ENCODE measurements at places on chromosomes 16 and 17.

GRCh38 chr16:58497468-58497867 is 2.5 kb upstream of the NDRG4 start:
- no peak for DNase-seq

- no peak for DNase-seq
Measured at GRCh38 chr16:24382762-24383407, 126.8 kb downstream of the CACNG3 start.

DNA sequence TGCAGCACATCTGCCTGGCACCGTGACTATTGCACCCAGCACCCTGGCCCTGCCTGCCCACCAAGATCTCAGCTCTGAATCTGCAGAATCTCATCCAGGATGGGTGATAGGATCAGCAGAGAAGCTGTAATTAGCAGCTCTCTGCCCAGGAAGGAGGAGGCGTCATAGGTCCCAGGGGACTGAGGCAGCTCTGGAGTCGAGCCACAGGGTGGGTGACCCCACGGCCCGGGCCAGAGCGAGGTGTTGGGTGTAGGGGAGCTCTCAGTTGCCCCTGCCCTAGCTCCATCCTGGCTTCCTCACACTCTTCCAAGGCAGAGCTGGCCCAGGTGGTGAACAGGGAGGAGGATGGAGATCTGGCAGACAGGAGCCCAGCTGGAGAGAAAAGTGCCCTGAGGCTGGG is 18.2 kb upstream of the FAM83G start:
- DNase-seq, result no peak

DNA sequence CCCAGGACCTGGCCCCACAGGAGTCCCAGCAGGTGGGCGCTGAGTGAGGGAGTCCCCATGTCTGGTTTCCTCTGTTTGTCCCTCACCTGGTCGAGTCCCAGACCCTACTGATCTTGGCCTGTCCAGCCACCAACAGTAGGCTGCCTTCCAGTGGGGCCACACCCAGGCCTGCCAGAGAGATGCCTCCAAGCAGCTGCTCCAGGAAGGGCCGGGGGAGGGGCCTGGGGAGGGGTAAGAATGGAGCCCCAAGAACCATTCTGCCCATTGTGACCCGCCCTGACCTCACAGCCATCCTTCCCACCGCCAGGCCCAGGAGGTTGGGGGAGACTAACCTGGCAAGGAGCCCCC is 736 bp downstream of the SPATA20 start:
- DNase-seq, result no peak

GRCh38 chr17:12078791-12079190 is 58.1 kb downstream of the MAP2K4 start:
- no peak for DNase-seq

DNA sequence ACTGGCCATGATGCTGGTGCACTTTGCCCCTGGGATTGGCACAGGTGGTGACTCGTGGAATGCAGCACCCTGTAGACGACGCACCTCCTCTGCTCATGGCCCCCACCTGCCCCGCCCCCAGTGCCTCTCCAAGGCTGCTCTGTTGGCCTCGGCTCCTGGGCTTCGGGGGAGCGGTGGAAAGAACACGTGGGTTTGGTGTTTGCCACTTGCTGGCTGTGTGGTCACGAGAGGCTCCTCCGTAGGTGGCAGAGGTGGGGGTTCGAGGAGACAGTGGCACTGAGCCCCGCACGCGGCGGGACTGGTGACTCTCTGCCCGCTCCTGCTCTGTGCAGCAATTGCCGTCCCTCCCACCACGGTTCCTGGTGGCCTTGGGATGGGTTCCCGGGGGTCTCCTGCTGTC is 82.8 kb upstream of the ZNF750 start:
- no peak for DNase-seq

DNA sequence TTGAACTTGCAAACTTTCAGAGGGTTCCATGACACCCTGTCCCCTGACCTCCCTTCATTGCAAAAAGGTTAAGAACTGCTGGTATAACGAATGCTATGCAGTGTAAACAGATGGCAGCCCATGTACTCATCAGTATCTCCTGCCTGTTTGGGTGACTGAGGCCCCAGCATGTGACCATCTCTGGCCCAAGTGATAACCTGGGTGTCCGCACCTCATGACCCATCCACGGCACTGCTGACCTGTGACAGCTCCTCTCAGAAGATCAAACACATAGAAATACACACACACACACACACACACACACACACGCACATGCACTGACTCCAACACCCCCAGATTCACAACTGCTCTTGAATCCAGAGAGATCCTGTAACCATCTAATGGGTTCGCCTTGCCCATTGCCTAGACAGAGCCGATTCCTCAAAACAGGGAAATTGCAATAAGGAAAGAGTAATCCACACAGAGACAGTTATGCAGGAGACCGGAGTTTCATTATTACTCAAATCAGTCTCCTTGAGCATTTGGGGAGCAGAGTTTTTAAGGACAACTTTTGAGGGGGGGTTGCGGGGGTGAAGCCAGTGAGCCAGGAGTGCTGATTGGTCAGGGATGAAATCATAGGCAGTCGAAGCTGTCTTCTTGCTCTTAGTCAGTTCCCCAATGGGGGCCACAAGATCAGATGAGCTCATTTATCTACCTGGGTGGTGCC is 11.3 kb upstream of the PHOSPHO1 start:
- DNase-seq, result no peak

DNA sequence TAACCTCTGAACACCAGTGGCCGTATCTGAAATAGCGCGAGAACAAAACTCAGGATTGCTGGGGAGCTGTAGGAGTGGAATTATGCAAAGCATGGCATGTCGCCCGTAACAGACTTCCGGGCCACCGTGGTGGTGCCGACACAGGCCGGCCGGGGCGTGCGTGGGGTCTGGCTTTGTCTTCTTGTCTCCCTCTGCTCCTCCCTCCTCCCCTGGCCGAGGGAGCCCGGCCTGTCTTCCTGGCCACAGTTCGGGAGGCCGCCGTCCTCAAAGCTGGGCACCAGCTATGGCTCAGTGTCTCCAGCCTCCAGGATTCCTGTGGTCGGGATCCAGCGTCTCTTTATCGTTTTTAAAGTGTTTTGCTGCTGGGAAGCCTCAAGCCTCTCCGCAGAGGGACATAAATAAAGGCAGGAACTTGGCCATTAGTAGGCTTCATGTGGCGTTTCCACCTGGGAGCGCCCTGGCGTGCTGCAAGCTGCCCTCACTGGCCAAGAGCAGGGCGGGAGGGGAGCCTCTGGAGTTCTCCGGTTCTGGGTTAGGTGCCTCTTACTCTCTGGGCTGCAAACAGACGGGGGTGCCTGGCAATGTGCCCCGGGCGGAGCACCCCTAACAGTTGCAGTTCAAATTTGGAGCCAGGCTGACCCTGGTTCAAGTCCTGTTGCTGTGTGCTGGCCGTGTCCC is 22.0 kb upstream of the NPTX1 start:
- no peak for DNase-seq

- no peak for DNase-seq
Measured at GRCh38 chr16:5715155-5715554, 617.6 kb upstream of the EEF2KMT start.

- no peak for DNase-seq
Measured at GRCh38 chr16:72508191-72508590, 336.2 kb upstream of the PMFBP1 start.

GRCh38 chr16:74744566-74744965 is 30.1 kb downstream of the FA2H start:
- DNase-seq, result no peak

GRCh38 chr17:47704736-47705135 is 10.8 kb downstream of the TBKBP1 start:
- no peak for DNase-seq

DNA sequence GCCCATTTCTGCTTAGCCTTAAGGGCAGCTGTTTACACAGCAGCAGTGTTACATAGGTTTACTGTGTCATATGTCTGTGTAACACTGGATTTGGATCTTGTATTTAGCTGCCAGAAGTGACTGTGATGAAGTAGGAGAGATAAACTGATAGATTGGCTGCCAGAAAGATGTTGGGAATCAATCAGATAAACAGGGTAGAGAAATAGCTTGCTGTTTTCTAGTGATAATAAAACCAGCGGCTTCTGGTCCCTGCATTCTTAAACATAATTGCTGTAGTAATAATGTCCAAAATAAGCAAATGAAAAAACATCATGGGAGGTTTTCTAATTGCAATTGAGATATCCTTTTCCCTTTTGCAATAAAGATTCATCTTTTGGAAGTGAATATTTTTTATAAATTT is 68.7 kb downstream of the AATF start:
- DNase-seq, result no peak

GRCh38 chr17:79562931-79563210 is 48.0 kb downstream of the RBFOX3 start:
- DNase-seq, result no peak

GRCh38 chr17:68955181-68955841 is at the start of gene ABCA8:
ABCA8 (minus strand) TSS chr17:68955392; CDS start chr17:68942034, 13,358 bp downstream.
- no peak for DNase-seq

DNA sequence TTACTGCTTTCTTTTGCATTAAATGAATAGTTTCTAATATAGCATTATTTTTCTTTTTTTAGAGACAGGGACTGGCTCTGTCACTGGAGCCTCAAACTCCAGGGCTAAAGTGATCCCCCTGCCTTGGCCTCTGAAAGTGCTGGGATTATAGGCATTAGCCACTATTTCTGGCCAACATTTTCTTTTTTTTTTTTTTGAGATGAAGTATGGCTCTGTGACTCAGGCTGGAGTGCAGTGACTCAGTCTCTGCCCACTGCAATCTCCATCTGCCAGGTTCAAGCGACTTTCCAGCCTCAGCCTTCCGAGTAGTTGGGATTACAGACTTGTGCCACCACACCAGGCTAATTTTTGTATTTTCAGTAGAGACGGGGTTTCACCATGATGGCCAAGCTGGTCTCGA is 2.0 kb upstream of the DUXB start:
- no peak for DNase-seq

DNA sequence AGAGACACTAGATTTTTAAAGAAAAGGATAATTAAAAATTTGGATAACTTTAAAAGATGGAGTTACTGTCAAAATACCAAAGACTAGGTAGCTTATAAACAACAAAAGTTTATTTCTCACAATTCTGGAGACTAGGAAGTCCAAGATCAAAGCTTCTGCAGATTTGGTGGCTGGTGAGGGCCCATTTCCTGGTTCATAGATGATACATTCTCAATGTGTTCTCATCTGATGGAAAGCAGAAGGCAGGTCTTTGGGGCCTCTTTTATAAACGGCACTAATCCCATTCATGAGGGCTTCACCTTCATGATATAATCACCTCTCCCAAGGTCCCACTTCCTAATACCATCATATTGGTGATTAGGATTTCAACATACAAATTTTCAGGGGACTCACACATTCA is 33.7 kb downstream of the NLK start:
- no peak for DNase-seq

GRCh38 chr16:66434619-66435430 is 7.7 kb downstream of the BEAN1 start:
- no peak for DNase-seq

- no peak for DNase-seq
Measured at GRCh38 chr17:41186872-41187271, 2.2 kb upstream of the KRTAP4-1 start.

DNA sequence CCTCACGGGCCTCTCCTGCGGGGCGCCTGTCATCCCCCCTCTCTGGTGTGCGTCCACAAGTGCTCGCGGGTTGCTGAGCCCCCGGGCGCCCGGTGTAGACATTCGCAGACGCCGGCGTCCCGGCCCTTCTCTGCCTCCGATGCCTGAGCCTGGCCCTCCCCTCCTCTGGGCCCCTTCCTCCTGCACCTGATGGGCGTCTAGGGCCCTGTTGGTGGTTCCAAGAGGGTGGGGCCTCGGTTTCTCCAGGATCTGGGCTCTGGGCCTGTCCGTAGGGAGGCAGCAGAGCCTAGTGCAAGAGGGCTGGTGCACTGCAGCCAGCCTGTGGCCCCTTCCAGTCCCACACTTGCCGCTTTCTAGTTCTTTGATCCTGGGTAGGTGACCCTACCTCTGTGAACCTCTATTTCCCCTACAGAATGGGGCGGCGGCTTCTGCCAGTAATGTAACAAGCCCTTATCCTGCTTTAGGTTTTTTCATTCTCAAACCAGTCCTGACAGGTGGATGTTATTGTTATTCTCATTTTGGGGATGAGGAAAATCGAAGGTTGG is 623 bp downstream of the E4F1 start:
- no peak for DNase-seq

- DNase-seq, result no peak
Measured at GRCh38 chr16:13245713-13246377, 344.4 kb downstream of the SHISA9 start.

- DNase-seq, result no peak
Measured at GRCh38 chr16:21946889-21947635, 6.1 kb upstream of the UQCRC2 start.

- no peak for DNase-seq
Measured at GRCh38 chr16:83933885-83934683, 19.0 kb upstream of the OSGIN1 start.

DNA sequence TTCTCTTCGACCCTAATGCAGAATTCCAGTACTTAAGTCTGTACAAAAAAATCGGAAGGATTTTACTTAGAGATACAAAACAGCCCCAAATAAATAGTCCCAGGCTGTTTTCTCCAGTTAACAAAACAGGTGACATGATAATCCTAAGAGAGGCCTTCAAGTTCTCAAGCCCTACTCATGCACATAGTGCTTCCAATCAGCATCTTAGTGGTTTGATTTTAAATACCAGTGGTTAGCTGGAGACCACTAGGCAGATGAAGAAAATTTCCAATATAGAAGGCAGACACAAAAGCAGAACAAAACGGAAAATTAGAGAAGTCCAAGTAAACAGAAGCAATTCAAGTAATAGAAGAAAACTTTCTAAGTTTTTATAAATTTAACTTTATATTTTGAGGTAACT is 5.2 kb upstream of the OR4D2 start:
- DNase-seq, result no peak

DNA sequence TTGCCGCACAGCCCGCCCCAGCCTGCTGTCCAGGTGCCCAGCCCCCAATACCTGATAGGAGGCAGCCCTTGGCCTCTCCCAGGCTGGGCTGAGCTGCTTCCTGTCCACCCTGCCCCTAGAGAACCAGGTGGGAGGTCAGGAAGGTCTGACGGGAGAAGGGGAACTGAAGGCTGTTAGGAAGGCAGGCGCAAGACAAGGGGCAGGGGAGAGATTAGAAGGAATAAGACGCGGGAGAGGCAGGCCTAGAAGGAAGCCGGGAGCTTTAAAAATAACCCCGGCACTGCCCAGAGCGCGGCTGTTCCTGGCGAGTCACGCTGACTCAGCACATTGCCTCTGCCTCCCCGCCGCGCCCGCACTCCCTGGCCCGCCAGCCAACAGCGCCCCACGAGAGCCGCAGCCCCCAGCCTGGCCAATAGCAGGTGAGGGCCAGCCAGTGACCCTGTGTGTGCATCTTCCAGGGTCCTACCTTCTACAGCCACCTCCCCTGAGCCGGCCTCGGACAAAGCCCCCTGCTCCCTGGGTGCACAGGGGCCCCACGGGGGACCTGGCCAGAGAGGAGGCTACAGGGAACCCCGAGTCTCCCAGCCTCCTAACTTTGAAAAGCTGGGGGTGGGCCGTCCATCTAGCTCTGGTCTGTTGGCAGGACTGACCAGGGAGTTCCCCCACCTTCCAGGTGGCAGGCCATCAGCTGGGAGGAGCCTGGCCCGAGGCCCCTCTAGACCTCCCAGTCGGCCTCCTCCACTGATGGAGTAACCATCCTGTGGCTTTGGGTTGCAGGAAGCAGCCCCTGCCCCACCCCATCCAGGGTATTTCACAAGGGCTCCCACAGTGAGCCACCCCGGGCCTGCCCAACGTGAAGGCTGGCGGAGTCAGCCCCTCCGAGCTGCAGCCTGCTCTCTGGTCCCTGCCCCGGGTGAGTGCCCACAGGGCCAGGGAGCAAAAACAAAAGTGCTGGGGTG is 4.0 kb downstream of the MAFG start:
- no peak for DNase-seq

Data from activated T-helper 1 cell treated with Interleukin-2 at 50 U/mL for 16 hours (primary cell).